ENCODE measurements at places on chromosomes 5 and 9.

DNA sequence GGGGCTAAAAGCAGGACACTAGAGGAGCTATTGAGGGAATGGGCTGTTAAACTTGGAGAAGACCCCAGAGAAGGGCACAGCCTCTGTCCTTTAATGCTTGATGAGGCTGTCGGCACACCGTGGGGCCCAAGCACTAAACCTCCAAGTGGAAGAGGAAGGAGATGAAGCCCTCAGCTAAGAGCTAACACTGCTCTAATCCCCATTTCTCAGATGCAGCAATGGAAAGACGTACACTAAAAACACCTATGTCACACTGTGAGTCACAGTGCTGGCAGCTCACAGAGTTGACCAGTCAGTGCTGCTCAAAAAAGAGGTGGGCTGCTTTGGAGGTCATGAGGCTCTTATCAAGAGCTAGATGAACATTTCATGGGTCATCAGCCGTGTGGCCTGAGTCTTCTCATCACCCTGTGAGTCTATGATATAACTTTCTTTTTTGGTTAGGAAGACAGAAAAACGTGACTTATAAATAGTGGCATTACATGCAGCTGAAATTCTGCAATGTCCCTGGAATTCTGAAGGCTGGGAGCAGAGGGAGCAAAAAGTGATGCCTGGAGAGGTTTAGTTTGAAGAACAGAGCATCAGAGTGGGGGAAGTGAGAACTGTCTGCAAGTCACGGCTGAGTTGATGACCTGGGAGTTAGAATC, 21.5 kb downstream of the TNFSF8 start:
- DNase-seq: no peak

GRCh38 chr5:168359820-168360460, 68.5 kb downstream of the WWC1 start:
- DNase-seq: no peak

GRCh38 chr9:119559986-119560385, 190.8 kb upstream of the BRINP1 start:
- no peak for DNase-seq

- DNase-seq: no peak
Observed at GRCh38 chr5:170546282-170546681, 42.5 kb downstream of the KCNIP1 start.

DNA sequence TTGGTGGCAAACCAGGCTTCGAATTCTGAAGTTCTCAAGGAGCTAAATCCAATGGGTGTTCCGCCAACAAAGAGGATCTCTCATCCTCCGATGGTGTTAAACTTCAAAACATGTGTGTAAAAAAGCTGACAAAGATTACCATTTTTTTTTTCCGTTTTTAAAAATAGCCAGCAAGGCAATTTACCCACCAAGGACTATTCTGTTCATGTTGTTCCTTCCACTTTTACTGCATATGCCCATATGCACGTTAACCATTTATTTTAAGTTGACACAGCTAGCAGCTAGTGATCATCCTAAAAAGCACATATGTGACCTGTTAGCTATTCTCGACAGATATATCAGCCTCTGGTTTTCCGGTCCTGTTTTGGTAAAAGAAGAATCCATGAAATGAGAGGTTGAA, 326.7 kb downstream of the PLK2 start:
- no peak for DNase-seq

DNA sequence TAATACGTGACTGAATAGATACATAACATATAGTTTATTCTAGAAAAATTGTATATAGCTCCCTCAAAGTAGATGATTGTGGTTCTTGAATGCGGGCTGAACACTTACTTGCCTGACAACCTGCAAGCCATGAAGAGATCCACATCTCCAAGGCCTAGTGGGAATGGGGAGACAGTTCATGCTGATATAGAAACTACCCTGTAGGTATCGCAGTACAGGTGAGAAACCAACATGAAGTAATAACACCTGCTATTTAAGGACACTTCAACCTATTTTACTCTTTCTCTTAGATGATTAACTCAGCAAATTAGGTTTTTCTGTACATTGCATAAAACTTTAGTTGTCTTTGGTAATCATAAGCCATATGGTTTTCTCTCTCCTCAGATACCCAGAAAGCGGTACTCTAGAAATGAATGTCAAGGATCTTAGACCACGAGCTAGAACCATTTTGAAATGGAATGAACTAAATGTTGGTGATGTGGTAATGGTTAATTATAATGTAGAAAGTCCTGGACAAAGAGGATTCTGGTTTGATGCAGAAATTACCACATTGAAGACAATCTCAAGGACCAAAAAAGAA, 47.3 kb downstream of the UHRF2 start:
- no peak for DNase-seq

DNA sequence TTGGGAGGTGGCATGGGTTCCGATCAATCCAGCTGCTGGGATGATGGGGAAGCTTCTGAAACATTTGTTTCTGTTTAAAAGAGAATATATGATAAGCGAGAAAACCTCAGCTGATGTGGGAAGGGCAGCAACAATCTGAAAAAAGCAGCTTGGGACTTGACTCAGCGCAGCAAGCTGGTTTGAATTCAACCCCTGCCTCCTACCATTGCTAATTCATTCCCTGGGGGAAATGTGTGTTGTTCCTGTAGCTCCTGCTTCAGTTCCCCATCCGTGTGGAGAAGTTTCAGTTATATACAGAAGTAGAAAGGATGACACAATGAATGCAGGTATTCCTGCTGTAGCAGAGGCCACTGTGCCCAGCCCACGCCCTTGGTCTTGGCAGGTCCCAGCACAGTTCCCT, 145.1 kb downstream of the NXNL2 start:
- no peak for DNase-seq

GRCh38 chr9:81479573-81479972, 209.8 kb downstream of the TLE1 start:
- DNase-seq: no peak

DNA sequence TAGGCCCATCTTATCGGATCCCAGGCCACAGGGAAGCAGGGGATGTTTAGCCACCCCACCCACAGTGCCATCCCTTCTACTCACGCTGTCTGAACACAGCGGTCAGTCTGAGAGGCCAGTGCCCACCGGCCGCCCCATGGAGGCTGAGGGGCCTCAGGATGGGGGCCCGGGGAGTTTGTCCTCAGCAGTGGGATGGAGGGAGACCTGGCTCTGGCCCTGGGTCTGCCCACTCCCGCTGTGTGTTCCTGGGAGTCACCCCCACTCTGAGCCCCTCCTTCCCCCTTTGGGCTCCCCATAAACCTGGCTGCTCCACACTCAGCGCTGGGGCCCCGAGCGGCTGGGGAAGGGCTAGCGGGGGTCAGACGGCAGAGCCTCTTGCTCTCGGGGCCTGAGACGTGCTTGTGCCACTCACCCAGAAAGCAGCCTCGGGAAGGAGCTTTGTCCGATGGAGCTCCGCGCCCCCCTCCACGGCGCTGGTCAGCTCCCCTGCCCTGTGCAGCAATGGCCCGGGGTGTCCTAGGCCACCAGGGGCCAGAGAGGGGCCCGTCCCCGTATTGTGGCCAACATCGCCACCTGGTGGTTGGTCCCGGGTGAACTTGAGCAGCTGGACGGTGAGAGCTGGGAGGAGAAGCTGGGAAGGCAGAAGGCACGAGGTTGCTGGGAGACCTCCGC, 10.9 kb upstream of the LAMC3 start:
- DNase-seq: peak; percentile 92

GRCh38 chr9:18605766-18606180, 131.8 kb downstream of the ADAMTSL1 start:
- no peak for DNase-seq

GRCh38 chr5:54719384-54720283, 202.1 kb downstream of the SNX18 start:
- DNase-seq: peak; percentile 76

GRCh38 chr9:103802068-103802467, 292.0 kb upstream of the SMC2 start:
- DNase-seq: no peak

GRCh38 chr9:74770508-74771261, 117.0 kb downstream of the TRPM6 start:
- DNase-seq: peak; percentile 91

DNA sequence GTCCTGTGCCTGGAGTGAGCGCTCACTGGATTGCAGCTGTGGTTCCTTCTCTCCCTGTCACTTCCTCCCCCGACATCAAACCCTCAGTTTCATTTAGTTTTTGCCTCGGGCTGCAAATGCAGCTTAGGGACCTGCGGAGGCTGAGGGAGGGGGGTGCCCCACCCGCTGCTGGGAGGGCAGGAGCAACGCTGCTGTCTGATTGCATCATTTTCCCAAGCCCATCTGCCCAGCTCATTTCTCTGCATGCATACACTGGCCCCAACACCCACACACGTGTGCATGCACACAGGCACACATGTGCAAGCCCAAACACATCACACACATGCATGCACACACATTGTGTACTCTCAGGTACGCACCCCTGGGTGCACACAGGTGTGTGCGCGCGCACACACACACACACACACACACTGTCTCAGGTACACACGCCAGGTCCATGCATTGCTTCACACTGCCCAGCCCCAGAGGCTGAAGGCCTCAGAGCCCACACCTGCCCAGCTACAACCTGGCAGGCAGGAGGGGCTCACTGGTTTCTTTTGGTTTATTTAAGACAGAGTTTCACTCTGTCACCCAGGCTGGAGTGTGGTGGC, 3.4 kb downstream of the ASS1 start:
- no peak for DNase-seq

GRCh38 chr9:16133556-16134227, 580.8 kb downstream of the CCDC171 start:
- DNase-seq: peak; percentile 80

DNA sequence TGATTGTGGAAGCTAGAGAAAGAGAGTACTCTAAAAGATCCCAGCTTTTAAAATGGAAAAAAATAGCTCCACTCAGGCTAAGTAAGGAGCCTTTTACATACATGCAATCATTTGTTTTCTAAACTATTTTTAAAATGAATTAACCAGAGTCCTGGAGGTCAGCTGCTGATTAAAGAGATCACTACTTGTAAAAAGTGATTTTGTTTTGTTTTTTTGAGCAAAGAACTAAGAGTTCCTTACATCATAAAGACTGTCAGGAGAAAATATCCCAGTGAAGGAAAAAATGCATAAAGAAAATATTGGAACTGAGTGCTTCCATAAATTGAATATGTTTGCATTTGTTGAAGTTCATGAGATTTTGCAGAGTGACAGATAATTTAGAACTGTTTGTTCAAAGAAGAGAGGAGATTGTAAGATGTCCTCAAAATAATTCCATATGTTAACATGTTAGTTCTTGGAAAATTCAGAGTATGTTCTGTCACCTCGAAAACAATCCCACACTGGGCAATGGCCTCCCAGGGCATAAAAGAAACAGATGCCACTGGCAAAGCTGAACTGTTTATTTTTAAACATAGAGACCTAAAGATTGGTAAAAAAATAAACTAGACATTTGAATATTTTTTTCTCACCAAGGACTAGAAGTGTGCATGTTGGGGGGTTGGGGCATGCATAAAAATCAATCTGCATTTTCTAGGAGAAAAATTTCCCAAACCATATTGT, 264.7 kb downstream of the NPR3 start:
- no peak for DNase-seq

DNA sequence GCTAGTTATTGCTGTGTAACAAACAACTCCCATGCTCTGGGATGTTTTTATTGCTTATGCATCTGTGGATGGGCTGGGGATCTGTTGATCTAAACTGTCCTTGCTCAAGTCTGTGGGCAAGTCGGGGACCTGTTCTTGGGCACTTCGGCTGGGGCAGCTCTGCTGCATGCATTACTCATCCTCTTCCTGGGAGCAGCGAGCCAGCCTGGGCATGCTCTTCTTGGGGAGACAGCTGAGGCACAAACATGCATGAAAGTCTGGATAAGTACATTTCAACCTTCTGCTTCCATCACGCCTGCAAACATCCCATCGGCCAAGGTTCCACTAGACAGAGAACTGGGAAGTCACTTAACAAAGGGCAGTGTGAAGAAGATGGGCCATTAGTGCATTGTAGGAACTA, 66.3 kb downstream of the ANKRD33B start:
- DNase-seq: no peak

GRCh38 chr9:40913928-40914673, 214.4 kb downstream of the FOXD4L6 start:
- DNase-seq: peak; percentile 9

- no peak for DNase-seq
Observed at GRCh38 chr9:132461971-132462370, 52.0 kb downstream of the CFAP77 start.

DNA sequence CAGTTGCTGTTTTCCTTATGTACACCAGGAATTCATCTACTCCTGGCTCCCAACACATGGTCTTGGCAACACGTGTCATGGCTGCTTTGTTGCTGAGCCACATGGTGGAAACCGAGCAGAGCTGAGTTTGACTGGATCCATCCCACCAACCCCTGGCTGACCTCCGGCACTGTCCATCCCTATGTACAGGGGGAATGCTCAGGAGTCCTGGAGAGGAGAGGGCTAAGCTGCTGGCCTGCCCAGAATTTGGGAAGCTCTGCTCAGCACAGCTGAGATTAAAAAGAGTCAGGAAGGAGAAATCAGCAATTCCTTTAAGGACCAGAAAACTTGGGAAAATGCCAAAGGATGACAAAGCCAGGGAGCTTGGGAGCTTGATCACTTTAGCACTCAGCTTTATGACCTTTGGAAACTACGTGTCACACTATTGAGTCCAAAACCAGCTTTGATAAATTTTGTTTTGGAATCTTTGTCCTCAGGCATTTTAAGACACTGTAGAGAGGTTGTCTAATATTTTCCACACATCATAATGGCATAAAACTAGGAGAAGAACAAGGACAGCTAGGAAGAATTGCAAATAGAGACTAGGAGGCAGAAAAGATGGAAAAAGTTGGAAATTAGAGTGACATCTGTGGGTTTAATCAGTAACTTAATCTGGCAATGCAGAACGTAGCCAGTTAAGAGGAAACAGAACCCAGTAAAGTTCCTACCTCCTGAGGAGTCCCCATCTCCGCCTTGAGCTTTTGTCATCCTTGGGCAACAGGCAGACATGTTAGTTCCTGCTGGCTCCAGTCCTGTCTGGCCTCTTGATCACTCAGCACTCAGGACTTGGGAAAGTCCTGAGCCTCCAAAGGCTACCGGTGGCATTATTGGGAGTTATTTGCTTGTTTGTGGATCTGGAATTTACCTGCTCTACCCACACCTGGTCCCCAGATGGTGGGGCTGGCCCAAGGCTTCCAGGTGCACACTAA, 62.5 kb upstream of the PLPP1 start:
- DNase-seq: no peak

DNA sequence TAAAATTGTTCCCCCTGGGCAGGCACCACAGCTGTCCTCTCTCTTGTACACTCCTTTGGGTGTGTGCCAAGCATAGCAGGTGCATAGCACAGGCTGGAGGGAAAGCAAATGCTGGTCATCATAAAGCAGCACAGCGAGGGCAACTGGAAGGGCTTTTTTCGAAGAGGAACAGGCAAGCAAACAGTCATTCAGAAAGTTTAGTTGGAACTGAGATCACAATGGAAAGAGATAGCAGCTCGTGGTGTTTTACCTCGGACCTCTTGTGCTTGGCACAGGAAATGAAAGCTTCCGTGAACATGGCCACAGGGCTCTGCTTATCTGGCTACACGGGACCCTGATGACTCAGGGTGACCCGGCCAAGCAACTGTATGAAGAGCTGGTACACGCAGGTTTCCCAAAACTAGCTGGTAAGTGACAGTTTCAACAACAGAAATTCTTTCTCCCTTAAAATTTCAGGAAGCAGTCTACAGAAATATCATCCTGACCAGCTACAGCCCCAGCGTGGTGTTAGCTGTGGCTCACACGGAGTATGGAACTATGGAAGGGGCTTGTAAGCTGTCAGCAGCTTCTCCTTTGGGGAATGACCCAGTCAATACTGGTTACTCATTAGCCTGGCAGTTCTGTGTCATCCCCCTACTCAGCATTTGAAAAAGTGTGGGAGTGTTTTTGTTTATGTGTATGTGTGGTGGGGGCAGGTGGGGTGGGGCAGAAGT, 48.1 kb downstream of the POC5 start:
- no peak for DNase-seq

All from H9 (cell line).